Effector memory CD4-positive, alpha-beta T cell (primary cell): ENCODE measurements at places on chromosomes 2 and 18.

DNA sequence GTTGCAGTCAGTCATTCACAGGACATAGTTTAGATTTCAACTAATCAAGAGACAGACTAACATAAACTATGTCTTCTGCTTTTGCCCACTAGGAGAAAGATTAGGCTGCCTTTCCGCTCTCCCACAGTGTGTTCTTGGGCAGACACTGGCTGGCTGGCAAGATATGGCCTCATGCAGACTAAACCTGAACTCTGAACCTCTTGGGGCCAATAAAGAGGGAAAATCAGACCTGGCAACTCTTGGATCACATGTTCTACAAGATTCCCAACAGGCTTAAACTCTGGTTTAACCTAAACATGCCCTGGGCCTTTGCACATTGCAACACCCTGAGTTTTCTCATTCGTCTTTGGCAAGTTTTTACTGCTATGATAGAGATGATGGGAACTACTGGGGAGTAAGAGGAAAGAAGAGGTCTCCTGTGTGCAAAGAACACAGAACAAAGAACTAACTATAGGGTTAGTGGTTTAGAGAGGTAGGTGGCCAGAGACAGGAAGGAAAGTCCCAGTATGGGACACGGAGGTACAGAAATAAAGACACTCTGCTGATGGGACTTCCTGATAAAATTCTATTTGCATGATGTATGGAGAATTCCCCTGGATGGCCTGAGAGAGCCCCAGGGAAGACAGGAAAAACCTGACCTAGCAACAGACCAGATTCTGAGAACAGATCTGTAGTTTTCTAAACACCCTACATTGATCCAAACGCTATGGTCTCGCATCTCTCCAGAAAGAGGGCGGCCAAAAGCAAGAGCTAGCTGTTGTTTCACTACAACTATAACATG is 2.0 kb upstream of the ATRAID start:
- DNase-seq: no peak

DNA sequence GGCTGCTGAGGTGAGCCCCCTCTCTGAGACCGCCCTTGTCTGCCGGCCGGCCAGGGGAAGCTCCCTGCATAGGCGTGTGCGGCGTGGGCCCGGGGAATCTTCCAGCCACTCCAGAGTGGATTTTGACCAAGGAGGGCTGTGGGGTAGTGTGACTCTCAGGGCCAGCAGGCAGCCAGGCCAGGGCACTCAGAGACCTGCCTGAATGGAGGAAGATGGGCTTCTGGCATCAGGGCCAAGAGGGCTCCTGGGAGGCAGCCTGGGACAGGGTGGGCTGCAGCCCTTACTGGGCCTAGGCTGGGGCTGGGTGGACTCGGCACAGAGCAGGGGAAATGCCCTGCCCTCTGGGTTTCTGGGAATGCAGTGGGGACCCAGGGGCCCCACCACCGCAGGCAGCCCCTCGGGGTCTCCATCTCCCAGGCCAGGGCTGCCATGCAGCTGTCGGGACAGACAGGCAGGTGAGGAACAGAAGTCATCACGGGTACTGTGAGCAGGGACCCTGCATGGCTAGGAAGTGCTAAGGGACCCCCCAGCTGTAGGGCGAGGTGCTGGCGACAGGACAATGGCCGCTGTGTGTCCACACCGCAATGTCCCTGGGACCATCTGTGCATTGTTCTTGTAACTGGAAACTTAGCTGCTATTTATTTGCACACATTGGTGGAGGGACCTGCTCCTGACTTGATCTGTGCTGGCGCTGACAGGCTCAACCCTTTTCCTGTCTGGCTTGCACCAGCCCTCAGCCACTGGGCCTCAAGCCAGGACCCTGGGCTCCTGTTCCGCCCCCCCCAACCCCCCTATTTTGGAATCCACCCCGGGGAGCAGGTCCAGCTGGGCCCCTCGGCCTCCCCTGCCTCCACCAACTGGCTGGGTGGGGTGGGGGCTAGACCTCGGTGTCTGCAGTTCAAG is 4.1 kb downstream of the PDCD1 start:
- DNase-seq: no peak

DNA sequence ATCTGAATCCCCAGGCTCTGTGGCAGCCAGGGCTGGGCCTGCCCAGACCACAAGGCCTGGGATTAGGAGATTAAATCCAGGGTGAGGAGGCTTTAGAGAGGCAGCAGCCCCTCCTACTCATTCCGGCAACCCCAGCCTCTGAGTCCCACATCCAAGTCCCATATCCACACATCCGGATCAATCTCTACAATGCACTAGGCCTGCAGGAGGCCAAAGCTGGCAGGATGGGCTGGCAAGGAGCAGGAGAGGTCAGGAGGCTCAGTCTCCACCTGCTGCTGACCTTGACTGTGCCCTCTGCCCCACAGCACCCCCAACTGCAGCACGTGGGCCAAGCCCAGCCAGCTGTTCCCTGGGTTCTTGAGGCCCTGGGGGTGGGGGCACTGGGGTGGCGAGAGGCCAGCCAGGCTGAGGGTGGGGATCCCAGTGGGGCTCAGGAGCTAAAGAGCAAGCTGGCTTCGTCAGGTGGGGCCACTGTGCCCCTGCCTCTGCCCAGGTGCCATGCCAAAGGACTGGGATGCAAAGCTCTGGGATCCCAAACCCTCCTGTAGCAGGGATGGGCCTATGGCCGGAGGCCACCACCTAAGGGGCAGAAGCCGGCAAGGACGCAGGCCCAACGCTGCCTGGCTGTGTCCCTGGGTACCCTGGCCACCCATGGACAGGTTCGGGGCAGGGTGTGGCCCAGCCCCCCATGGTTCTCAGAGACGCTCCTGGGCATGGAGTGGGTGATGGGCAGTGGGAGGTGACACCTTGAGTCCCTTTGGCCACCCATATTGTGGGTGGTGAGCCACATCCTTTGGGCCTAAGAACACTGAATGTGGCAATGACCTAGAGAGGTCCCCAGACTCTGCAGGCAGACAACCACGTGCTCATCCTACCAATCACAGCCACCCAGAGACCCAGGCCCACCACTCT is 3.2 kb downstream of the KIF1A start:
- no peak for DNase-seq

DNA sequence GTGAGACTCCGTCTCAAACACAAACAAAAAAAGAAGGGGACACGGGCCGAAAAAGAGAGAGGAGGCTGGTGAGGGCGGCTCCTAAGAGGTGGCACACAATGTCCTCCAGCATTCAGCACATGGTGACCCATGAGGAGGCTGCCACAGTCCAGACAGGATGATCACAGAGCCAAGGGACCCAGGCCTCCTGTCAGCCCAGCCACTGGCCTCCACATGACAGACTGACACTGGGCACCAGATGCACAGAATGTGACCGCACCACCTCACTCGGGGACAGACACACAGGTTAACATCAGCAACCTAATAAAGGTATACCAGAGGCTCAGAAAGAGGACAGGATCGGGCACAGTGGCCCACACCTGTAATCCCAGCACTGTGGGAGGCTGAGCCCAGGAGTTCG is 21.0 kb downstream of the PASK start:
- DNase-seq: no peak

GRCh38 chr2:26483957-26484565 is 6.1 kb upstream of the OTOF start:
- no peak for DNase-seq

GRCh38 chr2:229392196-229392595 is 121.1 kb upstream of the PID1 start:
- DNase-seq: no peak

DNA sequence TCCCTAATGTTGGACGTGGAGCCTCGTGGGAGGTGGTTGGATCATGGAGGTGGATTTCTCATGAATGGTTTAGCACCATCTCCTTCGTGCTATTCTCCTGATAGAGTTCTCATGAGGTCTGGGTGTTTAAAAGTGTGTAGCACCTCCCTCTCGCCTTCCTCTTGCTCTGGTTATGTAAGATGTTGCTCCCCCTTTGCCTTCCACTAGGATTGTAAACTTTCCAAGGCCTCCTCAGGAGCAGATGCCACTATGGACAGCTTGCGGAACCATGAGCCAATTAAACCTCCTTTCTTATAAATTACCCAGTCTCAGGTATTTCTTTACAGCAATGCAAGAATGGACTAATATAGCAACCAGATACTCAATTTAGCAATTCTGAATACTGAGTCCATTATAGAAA is 82.4 kb upstream of the PELI1 start:
- no peak for DNase-seq

GRCh38 chr2:96596596-96596995 is 41.5 kb downstream of the KANSL3 start:
- no peak for DNase-seq

DNA sequence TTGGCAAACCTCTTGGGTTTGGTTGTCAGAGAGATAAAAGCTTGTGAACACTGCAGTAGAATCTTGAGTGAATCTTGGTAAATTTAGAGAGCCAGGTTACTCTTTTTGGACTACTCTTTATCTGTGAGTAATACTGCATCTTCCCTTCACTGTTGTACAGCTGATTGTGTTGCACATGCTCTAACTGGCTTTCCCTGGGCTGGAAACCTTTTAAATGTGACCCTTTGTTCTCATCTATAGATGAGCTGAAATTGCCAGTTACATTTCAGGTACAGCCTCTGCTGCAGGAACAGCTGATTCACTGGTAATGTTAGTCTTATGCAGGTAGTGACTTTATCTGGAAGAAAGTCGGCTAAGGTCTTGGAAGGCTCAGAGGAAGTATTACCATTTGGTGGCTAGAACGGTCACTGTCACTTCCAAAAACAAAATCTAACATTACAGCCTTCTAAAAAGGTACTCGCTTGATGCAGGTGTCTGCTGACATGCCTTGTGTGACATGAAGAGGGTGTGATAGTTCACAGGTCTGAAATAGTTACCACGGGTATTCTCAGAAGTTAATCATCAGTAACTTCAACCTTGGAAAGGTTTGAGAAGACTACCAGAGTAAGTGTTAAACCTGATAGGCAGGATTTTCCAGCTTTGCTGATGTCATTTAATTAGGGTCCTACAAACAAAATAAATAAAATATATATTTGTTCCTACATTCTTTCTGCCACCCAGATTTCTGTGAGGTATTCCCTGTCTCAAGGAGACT is 851.1 kb downstream of the SLC4A3 start:
- DNase-seq: no peak

- DNase-seq: no peak
Observed at GRCh38 chr2:171124541-171124940, 36.2 kb downstream of the TLK1 start.

DNA sequence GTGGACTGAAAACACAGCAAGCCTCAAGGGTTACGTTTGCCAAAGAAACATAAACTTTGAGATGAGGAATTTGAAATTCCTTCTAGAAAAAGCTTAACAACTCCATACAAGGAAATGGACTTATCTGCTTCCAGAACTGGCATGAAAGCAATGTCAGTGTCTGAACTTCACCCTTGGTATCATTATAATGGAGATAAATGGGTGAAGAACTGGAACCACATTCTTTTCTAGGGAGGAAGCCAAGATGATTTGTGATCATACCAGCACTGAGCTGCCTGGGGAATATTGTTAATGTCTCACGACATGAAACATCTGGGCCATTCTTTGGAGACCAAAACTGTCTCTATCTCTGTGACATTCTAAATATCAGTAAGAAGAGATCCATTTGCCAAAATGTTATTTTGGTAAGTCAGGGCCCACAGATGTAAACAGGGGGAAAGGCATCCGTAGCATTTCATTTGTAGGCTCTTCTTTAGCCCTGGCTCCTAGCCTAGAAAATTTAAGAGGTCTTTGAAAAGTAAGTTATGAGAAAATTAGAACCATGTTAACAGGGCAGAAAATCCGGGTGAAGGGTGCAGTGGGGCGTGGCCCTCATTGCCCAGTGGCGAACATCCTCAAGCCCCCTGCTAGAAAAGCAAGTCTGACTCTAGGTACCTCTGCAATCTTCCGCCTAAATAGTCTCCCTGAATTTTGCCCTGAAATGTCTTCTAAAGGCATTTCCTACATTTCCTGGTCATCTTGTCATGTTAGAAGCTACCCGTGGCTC is 295.3 kb upstream of the EPAS1 start:
- DNase-seq: no peak

- no peak for DNase-seq
Observed at GRCh38 chr18:68954738-68955137, 156.9 kb downstream of the CCDC102B start.

- no peak for DNase-seq
Observed at GRCh38 chr2:75596784-75597183, 36.0 kb upstream of the EVA1A start.

GRCh38 chr2:38509947-38510326 is 92.8 kb downstream of the HNRNPLL start:
- no peak for DNase-seq

- DNase-seq: no peak
Observed at GRCh38 chr2:179950391-179950790, 56.7 kb downstream of the CWC22 start.

DNA sequence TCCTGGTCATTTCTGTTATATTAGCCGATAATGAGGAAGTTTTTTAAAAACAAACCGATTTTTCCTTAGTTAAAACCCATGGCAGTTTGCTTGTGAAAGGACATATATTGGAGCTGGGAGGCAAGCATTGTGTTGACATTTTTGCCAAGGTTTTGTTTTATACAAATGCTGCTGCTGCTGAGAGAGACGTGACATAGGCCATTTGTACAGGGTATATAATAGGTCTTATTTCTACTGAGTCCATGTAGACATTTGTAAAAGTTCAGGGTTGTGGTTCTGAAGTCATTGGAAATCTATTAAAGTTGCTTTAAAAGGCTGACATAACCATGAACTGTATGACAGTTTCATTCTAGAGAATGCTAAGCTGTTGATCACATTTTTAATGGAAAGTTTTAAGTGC is 424.0 kb upstream of the FANCL start:
- DNase-seq: no peak

GRCh38 chr2:33605056-33605455 is 6.0 kb upstream of the FAM98A start:
- DNase-seq: no peak

GRCh38 chr2:11097038-11097720 is 58.1 kb upstream of the SLC66A3 start:
- no peak for DNase-seq

GRCh38 chr2:174586418-174587295 is 10.9 kb downstream of the WIPF1 start:
- no peak for DNase-seq

- DNase-seq: no peak
Observed at GRCh38 chr2:111652038-111652437, 232.0 kb downstream of the ANAPC1 start.
